ENCODE measurements at places on chromosomes 6 and 20. TPM values are rescaled to one million over a fixed set of nuclear protein-coding genes. Genes with fewer than 3 reads are reported as not detected.

- peaks cover 24% of the 10 kb centered on the region for H3K4me1 ChIP-seq
- no peaks in the 10 kb centered on the region for H3K27me3 ChIP-seq
- peak; percentile 98 for DNase-seq
- peak overlapping the region; percentile 20 for H3K4me3 ChIP-seq
Observed at GRCh38 chr6:135922174-135922573, 70.7 kb downstream of the PDE7B start.

GRCh38 chr6:31122791-31123706 is 2.8 kb upstream of the CDSN start:
- DNase-seq: peak; percentile 96
- peaks cover 38% of the 10 kb centered on the region for H3K4me1 ChIP-seq
- no peaks in the 10 kb centered on the region for H3K27me3 ChIP-seq
- no peak overlapping the region for H3K4me3 ChIP-seq
- no peaks in the 10 kb centered on the region for H3K36me3 ChIP-seq

GRCh38 chr6:149651056-149651455 is 2.5 kb upstream of the KATNA1 start:
- H3K4me1 ChIP-seq: peaks cover 8% of the 10 kb centered on the region
- H3K27me3 ChIP-seq: no peaks in the 10 kb centered on the region
- H3K27ac ChIP-seq: no peak overlapping the region
- DNase-seq: no peak

DNA sequence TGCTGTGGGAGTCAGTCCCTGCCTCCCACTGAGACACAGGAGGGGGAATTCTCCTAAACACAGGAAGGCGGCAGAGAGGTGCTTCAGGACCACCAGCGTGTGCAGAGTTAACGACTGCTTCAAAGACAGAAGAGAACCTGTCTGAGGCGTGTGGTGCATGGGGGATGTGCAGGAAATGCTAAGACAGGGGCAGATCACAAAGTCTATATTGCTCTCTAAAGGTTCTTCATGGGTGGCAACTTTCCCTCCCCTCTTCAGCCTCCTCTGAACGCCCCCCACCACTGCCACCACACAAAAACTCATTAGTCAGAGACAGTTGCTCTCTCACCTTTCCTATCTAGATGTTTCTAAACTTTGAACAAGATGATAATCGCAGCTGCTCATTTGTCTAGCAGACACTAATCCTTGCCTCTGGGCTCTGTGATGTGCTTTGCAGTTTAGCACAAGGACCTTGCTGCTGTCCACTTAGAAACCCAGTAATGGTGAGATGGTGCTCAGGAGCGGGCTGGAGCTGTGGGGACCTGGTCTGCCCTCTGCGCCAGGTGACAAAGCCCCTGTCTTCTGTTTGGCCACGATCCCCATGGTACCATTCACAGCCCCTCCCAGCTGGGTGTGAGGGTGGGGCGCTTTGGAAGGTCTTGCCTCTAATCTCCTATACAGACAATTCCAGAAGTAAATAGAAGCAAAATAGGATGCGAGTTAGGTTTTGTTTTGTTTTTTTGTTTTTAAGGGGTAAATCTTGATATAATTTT is 219.6 kb downstream of the NRN1 start:
- no peak overlapping the region for H3K4me3 ChIP-seq
- H3K36me3 ChIP-seq: no peaks in the 10 kb centered on the region
- H3K27ac ChIP-seq: no peak overlapping the region

GRCh38 chr6:163170294-163170883 is 244.1 kb upstream of the QKI start:
- no peaks in the 10 kb centered on the region for H3K4me1 ChIP-seq
- DNase-seq: peak; percentile 18
- H3K36me3 ChIP-seq: no peaks in the 10 kb centered on the region
- no peak overlapping the region for H3K4me3 ChIP-seq

DNA sequence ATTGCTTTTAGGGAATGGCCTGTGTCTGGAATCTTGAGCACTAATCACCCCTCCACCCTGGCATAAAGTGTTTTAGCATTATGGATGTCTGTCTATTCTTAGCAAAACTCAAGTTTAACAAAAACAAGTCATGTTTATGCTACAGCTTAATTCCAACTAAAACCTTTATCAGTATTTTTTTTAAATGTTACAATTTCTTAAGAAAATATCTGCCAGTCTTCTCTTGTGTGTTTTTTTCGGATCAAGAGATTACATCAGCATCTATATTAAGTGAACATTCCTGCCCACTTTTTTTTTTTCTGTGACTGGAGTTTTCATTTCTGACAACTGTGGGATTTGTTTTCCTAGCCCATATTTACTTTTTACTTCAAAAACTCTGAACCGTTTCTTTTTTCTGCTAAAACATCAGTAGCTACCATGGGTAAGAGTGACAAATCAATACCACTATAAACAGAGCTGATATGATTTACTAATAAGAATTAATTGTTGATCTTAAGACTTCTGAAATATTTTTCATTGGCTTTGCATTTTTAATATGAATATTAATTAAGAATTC is 94.3 kb downstream of the EDN1 start:
- no peaks in the 10 kb centered on the region for H3K36me3 ChIP-seq
- no peaks in the 10 kb centered on the region for H3K27me3 ChIP-seq
- H3K27ac ChIP-seq: no peak overlapping the region
- DNase-seq: no peak
- peaks cover 13% of the 10 kb centered on the region for H3K4me1 ChIP-seq

ITCH gene
- 47.7 TPM for total RNA-seq

GRCh38 chr20:6008254-6008653 is 45.6 kb downstream of the LRRN4 start:
- H3K27me3 ChIP-seq: no peaks in the 10 kb centered on the region
- H3K4me3 ChIP-seq: peak overlapping the region; percentile 88
- H3K4me1 ChIP-seq: peaks cover 18% of the 10 kb centered on the region
- H3K36me3 ChIP-seq: peaks cover 30% of the 10 kb centered on the region
- H3K27ac ChIP-seq: peak overlapping the region; percentile 72
